GM23248 (cell line): ENCODE measurements at places on chromosomes 16 and 17. TPM values are rescaled to one million over a fixed set of nuclear protein-coding genes. Genes with fewer than 3 reads are reported as not detected.

Gene ARHGAP27
- 1.3 and 3.4 TPM in 2 replicates for total RNA-seq

Gene ZFP3
- 1.5 and 1.9 TPM in 2 replicates for total RNA-seq

Gene BAIAP3
- 0.13 and 0.86 TPM in 2 replicates for total RNA-seq

Gene HOXB1
- not detected in 2 replicates for total RNA-seq

DNA sequence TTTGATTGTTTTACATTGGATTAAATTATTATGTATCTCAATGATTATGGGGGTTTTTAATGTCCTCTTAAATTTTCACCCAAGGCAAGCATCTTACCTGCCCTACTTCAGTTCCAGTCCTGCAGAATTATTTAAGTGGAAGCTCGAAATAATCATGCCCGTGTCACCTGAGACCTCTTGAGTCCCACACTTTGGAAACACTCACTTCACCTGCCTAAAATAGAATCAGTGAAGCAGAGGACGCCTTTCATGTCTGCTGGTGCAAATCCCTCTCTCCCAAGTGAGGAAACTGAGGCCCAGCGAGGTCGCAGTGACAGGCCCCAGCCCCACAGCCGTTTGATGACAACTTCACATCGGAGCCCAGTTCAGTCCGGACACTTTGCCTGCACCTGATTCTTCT, 284.6 kb downstream of the C16orf95 start:
- no peak overlapping the region for H3K4me3 ChIP-seq
- H3K27me3 ChIP-seq = peaks cover 66% of the 10 kb centered on the region
- no peaks in the 10 kb centered on the region for H3K36me3 ChIP-seq
- H3K4me1 ChIP-seq = no peaks in the 10 kb centered on the region

GRCh38 chr17:38454532-38454931, 26.3 kb downstream of the ARHGAP23 start:
- no peaks in the 10 kb centered on the region for H3K27me3 ChIP-seq
- H3K4me1 ChIP-seq = peaks cover 55% of the 10 kb centered on the region
- H3K36me3 ChIP-seq = no peaks in the 10 kb centered on the region
- peak overlapping the region; percentile 91 for H3K4me3 ChIP-seq
- DNase-seq = peak; percentile 90
- H3K27ac ChIP-seq = peak overlapping the region; percentile 67

- H3K4me3 ChIP-seq = no peak overlapping the region
- no peaks in the 10 kb centered on the region for H3K36me3 ChIP-seq
- peaks cover 25% of the 10 kb centered on the region for H3K4me1 ChIP-seq
- H3K27me3 ChIP-seq = peaks cover 28% of the 10 kb centered on the region
- DNase-seq = no peak
Measured at GRCh38 chr17:73795730-73796129, 151.5 kb upstream of the SDK2 start.

- peak overlapping the region; percentile 85 for H3K27ac ChIP-seq
- H3K36me3 ChIP-seq = peaks cover 23% of the 10 kb centered on the region
- H3K4me1 ChIP-seq = peaks cover 24% of the 10 kb centered on the region
Measured at GRCh38 chr17:8479431-8479947, 43.8 kb downstream of the NDEL1 start.

- H3K36me3 ChIP-seq = no peaks in the 10 kb centered on the region
- H3K4me1 ChIP-seq = no peaks in the 10 kb centered on the region
- H3K27me3 ChIP-seq = peaks cover 2% of the 10 kb centered on the region; the same call in 1 of the 2 replicates
- DNase-seq = no peak
Measured at GRCh38 chr16:31253642-31254045, 6.1 kb upstream of the ITGAM start.

DNA sequence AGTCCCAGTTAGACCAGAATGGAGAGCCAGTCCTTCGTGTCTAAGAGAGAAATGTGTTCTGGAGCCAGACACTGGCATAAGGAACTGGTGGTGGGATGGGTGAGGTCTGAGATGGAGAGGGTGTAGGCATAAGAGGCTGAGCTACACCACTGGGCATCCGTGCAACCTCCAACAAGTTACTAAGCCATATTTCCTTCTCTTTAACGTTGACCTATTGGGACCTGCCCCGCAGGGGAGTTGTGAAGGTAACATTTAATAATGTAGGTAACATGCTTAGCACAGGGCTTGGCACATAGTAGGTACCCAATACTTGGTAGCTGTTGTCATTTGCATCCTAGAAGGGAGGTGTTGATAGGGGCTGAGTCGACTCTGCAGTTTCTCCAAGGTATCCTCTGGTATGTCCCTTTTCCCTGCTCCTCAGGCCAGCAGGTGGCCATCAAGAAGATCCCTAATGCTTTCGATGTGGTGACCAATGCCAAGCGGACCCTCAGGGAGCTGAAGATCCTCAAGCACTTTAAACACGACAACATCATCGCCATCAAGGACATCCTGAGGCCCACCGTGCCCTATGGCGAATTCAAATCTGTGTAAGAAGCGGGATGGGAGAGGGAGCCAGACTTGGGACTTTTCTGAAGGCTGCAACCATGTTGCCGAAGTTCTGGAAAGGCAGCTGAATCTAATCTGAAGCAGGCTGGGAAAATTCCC, 1.2 kb downstream of the MAPK7 start:
- DNase-seq = no peak
- peaks cover 20% of the 10 kb centered on the region; the same call in 1 of the 2 replicates for H3K36me3 ChIP-seq
- peaks cover 23% of the 10 kb centered on the region for H3K4me1 ChIP-seq
- no peaks in the 10 kb centered on the region for H3K27me3 ChIP-seq
- H3K4me3 ChIP-seq = peak overlapping the region; percentile 94
- H3K27ac ChIP-seq = peak overlapping the region; percentile 44; the same call in 1 of the 2 replicates

DNA sequence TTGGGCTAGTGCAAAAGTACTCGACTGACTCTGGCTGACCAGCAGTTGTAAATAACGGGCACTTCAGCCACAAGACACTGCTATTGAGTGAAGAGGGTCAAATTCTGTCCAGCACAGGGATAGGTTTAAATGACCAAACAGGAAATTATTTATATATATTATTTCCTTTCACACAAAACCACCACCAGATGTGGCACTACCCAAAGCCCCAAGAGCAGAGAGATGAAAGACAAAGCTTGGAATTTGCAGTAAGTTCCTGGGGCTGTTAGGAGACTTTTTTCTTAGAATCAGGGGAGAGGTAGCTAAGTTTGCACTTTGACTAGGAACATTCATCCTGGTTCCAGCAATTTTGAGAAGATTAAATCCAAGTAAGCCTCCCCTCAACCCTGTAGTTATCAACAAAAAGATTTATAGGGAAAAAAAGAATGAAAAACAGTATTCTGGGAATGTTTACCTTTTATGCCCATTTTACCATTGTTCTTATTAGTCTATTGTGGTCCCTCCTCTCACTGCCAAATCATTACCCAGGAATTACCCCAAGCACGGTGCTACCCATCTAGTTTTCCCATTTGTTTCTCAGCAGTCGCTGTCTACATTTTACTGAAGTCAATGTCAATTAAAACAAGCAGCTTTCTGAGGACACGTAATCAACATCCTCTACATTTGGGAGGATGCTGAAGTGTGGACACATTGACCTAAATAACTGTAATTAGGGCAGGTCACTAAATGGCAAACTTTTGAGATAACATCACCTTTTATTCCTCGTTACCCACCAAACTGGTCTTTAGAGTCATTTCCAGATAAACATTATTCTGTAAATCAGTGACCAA, 43.5 kb downstream of the GRB7 start:
- no peak overlapping the region for H3K27ac ChIP-seq
- no peak overlapping the region for H3K4me3 ChIP-seq

GRCh38 chr17:8964801-8965393, 610 bp downstream of the PIK3R5 start:
- no peak for DNase-seq
- H3K4me3 ChIP-seq = no peak overlapping the region
- peaks cover 9% of the 10 kb centered on the region for H3K27me3 ChIP-seq
- H3K27ac ChIP-seq = no peak overlapping the region
- no peaks in the 10 kb centered on the region for H3K4me1 ChIP-seq
